Naive thymus-derived CD8-positive, alpha-beta T cell (primary cell): ENCODE measurements at places on chromosomes 5 and 9. TPM values are rescaled to one million over a fixed set of nuclear protein-coding genes. Genes with fewer than 3 reads are reported as not detected.

DNA sequence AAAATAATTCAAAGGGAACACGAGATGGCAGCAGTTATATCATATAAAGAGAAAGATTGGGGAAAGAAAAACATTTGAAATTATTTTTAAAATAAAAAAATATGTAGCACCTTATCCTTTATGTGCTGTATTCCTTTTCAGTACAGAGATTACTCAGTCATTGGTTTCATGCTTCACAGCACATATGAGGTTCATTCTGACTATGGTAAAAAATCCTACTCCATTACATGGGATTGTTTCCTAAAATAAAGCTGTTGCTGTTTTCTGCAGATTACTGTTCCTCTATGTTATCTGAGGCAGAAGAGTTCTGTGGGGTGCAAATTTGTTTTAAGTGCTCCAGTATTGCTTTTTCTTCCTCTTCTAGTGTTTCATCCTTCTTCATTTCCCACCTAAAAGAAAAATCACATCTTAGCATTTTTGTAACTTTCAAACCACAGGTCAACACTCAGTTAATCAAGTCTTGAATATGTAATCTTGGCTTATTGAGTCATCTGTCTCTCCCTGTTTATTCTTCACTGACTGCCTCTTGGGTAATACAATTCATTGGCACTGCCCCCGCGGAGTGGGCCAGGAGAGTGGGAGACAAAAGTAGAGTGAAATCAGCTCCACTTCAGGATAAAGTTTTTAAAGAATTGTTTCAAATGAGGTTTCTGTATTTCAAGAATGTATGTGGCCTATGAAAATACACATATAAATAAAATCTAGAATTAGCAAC lies 412.5 kb upstream of the POU5F2 start:
- H3K27ac ChIP-seq = no peak overlapping the region
- H3K4me1 ChIP-seq = no peaks in the 10 kb centered on the region
- DNase-seq = no peak
- no peak overlapping the region for H3K4me3 ChIP-seq
- no peaks in the 10 kb centered on the region for H3K27me3 ChIP-seq

DNA sequence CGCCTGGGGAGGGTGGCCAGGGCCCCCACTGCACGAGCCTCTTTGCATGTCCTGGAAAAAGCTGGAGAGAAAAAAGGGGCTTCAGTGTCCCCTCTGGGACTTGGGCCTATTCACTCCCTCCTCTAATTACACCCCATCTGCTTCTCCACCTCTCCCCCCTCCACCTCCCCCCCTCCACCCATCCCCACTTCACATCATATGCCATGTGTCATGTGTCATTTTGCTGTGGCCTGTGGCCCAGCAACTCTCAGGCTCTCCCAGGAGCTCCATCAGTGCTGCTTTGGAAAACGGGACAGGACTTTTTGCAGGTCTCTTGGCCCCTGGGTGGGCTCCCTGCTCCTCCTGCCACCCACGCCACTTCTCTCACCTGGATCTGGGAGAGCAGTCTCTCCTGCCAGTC lies 68.7 kb downstream of the NTNG2 start:
- H3K27me3 ChIP-seq = no peaks in the 10 kb centered on the region
- peaks cover 11% of the 10 kb centered on the region for H3K4me1 ChIP-seq
- H3K36me3 ChIP-seq = no peaks in the 10 kb centered on the region
- H3K27ac ChIP-seq = no peak overlapping the region

DNA sequence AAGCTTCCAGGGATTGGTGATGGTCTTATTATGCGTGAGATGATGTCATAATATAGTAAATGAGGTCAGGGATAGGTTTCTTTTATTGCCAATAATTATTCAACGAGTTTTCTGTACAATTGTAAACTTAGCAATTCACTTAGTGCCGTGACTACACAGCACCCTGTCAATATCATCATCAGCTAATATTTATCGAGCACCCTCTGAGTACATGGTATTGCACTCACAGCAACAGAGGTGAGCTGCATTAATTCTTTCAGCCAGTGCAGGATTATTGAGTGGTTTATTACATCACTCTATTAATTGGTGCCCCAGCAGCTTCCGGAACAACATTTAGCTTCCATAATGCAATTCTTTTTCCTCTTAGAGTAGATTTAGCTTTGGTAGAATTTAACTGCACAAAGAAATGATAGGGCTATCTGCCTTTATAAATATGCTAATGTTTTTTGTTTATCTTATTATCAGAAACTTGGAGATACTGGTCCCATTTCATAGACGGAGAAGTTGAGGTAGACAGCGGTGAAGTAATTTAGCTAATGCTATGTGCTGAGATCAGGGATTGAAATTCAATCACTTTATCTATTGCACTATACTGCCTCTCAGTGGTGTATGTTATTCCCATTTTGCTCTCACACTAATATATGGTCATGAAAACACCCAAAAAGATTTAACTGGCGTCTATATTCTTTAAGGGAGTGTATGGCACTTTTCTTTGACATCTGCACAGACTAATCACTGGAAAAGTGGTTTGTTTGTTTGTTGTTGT lies 726.1 kb upstream of the WWC1 start:
- H3K27me3 ChIP-seq = peaks cover 7% of the 10 kb centered on the region
- no peak for DNase-seq
- H3K36me3 ChIP-seq = no peaks in the 10 kb centered on the region

GRCh38 chr9:131791542-131792254 lies 51.8 kb upstream of the RAPGEF1 start:
- H3K4me1 ChIP-seq = peaks cover 6% of the 10 kb centered on the region
- H3K27me3 ChIP-seq = peaks cover 16% of the 10 kb centered on the region
- no peaks in the 10 kb centered on the region for H3K36me3 ChIP-seq
- no peak overlapping the region for H3K4me3 ChIP-seq
- no peak overlapping the region for H3K27ac ChIP-seq
- no peak for DNase-seq

Gene CARD6
- total RNA-seq = 1.7 TPM

Gene PCDHA1
- not detected for total RNA-seq
